ENCODE measurements at places on chromosomes 4 and X.

DNA sequence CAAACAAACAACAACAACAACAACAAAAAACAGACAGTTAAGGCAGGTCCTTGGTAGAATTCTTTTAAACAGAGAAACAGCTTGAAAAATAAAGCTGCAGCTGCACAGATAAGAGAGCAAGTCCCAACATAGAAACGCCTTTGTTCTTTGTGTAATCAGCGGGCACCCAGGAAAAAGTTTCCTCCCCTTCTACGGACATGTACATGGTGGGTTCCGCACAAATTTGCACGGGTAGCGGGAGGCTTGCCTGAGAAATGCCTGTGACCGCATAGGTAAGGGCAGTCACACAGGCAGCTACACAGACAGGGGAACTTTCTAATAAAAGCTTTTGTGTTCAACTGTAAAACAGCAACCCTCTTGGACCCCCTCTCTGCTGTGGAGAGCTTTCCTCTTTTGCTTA, 25.7 kb upstream of the CT47A1 start:
- DNase-seq, result no peak

DNA sequence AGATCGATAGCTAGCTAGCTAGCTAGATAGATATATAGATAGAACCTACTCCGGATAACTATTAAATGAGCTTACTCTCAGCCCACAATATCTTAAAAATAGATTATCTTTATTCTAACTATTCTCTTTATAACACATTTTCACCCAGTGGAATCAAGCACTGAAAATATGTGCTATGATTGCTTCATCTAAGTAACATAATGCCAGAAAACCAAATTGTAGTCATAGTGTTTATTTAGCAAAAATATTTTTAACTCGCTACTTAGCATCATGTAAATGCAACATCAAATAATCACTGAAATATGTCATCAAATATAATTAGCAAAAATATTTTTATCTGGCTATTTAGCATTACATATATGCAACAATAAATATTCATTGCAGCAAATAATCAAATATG, 1.5 kb downstream of the TMEM156 start:
- DNase-seq, result no peak

GRCh38 chrX:47840111-47840510, 3.4 kb downstream of the ZNF81 start:
- DNase-seq, result no peak

- no peak for DNase-seq
These were observed 34.0 kb upstream of the BMP15 start for GRCh38 chrX:50876551-50876950.

DNA sequence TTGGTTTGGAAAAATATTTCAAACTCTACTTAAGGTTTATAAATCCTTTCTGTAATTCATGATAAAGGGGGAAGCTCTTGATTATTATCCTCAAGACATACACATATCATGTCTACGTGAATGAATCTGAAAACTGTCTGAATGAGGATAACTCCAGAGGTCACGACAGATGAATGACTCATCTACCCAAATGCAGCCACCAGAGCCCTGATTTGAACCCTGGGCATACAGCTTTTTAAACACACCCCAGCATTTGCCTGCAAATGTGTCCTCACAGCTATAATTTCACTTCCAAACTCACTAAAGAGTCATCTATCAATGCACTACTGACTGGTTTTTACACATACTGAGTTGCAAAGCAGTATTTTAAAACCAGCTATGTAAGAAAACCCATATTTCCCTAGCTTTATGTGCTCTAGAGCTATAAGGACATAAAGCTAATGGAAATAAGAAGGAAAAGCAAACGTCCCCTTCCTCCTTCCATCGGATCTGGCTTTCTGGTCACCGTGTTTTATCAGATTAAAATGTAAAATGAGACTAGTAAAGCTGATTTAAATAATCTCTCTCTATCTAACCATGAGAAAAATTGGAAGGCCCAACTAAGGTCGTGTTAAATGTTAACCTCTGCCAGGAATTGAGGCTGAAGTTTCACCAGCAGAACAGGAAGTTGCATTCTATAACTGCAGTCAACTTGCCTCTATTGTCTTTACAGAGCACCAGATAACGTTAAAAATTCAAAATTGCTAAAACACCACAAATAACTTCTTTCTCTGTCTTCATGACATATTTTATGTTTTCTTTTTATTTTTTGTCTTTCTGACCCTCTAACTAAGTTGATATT, 63.1 kb upstream of the SPP1 start:
- no peak for DNase-seq

GRCh38 chr4:33831442-33832066, 2412.8 kb downstream of the ARAP2 start:
- DNase-seq, result no peak

- DNase-seq, result no peak
These were observed 22.4 kb upstream of the TXK start for GRCh38 chr4:48156423-48156822.

DNA sequence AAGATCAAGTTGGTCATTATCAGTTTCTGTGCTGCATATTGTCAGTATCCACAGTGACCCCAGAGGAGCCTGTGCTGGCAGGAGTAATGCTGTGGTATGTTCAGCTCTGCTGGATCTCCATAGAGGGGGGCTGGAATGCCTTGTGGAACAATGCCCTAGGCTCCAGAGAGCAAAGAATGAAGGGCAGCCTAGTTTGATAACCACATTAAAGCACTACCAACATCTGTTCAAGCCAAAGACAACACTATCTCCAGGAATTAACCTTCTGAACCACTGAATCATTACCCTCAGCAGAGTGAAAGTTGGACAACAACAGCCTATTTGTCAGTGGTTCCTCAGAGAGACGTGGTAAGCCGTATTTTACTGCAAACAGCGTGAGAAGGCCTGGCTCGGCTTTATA, 192.3 kb upstream of the CXorf66 start:
- no peak for DNase-seq

- no peak for DNase-seq
These were observed 180.8 kb upstream of the ANXA3 start for GRCh38 chr4:78370631-78371372.

DNA sequence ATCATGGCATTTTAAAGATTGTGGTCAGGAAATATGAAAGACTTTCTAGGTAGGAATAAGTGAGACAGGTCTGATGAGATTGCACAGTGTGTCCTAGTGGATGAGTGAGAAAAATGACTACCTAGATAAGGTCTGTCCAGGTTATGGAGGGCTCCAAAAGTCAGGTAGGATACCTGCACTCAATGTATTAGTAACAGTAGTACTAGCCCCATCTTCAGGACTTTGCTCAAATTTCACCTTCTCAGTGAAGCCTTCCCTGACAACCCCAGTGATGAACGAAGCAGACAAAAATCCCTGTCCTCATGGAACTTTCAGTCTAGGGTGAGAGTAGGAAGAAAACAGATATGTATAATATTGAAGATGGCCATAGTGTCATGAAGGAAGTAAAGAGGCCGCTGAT, 85.7 kb downstream of the ZIC3 start:
- no peak for DNase-seq

DNA sequence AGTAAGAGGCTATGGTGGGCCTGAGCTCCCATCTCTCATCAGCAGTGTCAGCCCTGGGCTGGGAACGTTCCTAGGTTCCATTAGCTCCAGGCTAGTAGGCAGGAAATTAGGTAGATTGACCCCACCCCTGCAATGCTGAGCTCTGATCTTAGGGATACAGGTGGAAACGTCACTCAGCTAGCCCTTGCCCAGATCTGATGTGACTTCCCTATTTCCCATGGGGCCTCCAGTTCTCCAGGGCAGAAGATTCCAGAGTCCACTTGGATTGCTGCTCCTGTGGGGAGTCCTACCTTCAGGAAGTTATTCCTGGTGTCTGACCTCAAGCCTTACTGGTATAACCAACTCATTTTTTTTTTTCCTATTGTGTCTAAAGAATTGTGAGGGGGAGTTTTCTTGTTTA, 81.1 kb downstream of the EFNB1 start:
- no peak for DNase-seq

GRCh38 chr4:27000820-27001219, 140.2 kb downstream of the STIM2 start:
- DNase-seq, result no peak

- no peak for DNase-seq
These were observed 11.6 kb upstream of the ASMTL start for GRCh38 chrX:1464041-1464970.

- DNase-seq, result no peak
These were observed 10.7 kb upstream of the DLG3 start for GRCh38 chrX:70433848-70434351.

GRCh38 chr4:79210636-79211049, 115.2 kb downstream of the NAA11 start:
- DNase-seq, result no peak

GRCh38 chr4:108902769-108903168, 139.9 kb upstream of the ETNPPL start:
- no peak for DNase-seq

DNA sequence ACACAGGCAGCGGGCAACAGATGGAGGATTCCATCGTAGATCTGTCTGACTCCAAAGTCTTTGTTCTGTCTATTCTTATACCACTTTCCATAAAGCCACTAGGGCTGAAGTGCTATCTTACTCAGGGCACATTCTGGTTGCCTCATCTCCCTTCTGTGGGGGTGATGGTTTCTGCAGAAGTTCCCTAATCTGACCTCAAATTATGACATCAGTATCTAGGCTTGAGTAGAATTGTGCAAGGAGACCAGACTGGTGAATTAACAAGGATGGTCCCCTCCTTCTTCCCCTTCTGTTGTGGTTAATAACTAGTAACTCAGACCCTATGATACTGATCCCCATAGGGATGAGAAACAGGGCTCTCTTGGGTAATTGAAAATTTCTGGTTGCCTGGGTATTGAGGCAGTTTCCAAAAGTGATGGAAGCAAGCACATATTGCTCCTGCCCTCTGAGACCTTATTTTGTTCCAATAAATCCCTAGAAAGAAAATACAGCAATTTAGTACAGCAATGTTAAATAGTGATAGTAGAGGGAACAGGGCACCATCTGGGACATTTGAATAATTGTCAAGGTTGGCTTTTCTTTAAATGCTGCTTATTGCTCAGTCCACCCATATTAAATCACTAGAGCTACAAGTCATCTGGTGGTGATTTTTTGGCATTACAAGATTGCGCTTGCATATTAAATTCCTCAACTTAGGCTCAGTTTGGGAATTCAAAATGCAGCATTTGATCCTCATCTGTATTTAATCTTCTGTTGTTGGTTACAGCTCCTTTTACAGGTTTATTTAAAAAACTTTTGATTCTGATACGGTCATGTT, 57.3 kb upstream of the AP1S2 start:
- DNase-seq, result no peak

- DNase-seq, result no peak
These were observed 264.6 kb downstream of the IL1RAPL1 start for GRCh38 chrX:28851871-28852270.

GRCh38 chr4:15652841-15653240, 2.3 kb downstream of the FBXL5 start:
- no peak for DNase-seq

DNA sequence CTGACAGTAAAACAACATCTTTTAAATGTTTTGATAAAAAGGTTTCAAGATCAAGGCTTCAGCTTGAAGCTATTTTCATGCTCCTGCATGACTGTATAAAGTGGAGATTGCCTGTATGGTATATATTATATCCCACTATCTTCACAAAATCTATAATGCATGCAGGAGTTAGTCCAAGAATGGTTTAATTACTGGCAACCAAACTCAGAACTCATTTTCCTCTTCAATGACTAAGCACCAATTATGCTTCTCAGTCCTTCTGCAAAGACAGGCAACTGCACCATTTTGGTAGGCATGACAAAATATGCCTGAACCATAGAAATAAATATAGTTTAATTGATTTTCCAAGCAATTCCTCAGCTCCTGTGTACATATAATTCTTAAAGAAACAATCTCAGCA, 54.5 kb downstream of the NPY5R start:
- DNase-seq, result no peak

GRCh38 chr4:183101956-183102480, 3.0 kb downstream of the WWC2 start:
- no peak for DNase-seq

DNA sequence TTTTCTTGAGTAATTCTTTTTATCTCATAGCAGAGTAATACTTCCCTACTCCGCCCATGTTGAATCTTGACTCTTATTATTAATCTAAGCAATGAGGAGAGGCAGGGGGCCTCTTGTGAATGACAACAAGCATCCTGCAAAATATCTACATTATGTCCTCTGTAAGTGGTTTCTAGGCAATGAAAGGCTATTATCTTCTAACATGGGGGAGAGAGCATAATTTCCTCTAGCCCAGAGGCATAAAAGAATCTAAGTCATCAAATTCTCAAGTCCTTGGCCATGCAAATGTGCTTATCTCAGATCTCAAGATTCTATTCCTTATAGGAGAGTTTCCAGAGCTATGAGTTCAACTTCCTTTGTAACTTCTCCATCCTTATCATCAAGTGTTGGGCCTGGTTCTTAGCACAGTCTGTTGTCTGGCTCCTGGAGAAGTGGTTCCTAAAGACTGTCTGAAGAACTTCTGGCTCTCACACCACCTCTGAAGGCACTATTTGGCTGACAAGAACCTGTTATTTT, 423.1 kb upstream of the INTU start:
- DNase-seq, result no peak

GRCh38 chrX:6678313-6678712, 143.4 kb upstream of the VCX3A start:
- no peak for DNase-seq

DNA sequence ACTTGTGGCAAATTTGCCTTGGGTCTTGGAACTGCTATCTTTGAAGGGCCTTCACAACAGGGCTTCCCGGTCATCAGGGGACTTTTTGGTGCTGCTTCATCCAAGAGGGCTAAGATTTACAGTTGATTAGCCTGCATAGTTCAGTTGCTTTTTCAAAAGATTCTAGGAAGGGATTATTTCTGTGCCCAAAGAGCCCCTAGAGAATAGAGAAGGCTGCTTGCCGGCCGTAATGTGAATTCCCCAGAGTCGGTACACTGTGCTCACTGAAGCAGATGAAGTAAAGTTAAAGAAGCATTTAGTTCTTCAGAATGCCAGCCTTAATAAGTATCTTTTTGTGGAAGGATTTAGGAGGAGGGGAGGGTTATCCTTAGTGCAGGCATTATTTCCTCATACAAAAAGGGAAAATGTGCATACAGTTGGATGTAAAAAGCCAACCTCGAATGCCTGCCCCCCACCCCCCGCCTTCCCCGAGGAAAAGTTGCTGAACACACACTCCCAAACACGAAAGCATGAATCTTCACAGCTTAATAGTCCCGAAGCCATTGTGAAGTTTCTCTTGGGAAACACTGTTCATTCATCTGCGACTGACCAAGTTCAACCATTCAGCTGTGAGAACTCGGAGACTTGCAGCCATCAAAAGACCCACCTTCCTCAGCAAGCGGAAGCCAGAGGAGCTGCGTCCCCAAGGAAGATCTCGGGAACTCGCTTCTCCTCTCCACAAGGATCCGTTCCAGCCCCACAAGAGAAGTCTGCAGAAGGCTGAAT, 47.6 kb downstream of the ANOS1 start:
- no peak for DNase-seq

GRCh38 chr4:95289028-95289634, 259.6 kb downstream of the UNC5C start:
- no peak for DNase-seq

DNA sequence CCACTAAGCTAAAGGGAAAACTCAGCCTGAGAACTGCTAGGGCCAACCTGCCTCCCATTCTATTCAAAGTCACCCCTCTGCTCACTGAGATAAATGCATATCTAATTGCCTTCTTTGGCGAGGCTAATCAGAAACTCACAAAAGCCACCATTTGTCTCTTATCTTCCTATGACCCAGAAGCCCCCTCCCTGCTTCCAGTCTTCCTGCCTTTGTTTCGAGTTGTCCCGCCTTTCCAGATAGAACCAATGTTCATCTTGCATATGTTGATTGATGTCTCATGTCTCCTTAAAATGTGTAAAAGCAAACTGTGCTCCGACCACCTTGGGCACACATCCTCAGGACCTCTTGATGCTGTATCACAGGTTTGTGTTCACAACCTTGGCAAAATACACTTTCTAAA, 459.8 kb downstream of the FSTL5 start:
- no peak for DNase-seq
